ENCODE measurements at places on chromosomes 12 and 14. TPM values are rescaled to one million over a fixed set of nuclear protein-coding genes. Genes with fewer than 3 reads are reported as not detected.

- no peak for DNase-seq
Observed at GRCh38 chr12:15706010-15706676, 83.0 kb downstream of the EPS8 start.

GRCh38 chr14:99229654-99230207 lies 42.3 kb downstream of the BCL11B start:
- no peak for DNase-seq

DNA sequence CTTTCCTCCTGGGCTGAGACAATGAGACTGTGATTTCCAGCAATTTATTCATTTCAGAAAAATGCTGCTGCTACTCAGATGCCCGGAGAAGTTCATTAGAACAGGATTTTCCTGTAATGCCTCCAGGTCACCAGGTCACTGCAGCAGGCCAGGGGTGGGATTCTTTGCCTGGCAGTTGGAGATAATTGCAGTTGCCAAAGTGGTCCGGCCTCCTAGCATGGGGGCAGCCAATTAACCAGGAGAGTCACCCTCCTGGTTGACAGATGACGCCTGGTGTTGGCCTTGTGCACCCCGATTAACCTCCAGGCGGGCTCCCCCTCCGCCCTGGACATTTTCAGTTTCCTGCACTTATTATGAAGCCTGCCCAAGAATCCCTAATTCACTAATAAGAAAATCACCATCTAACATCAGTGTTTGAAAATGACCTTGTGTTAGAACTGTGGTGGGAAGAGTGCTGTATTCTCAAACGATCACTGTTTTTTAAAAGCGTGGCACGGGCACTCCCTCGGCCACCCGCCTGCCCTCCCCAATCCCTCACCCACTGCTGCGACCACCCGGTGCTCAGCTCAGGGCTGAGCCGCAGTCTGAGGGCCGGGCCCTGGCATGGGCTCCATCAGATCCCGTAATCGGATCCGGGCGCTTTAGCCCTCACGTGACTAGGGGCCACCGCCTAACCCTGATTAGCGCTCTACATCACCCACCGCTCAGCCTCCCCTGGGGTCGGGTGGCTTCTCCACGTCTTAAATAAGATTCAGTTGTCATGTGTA lies 12.9 kb downstream of the RIMBP2 start:
- no peak for DNase-seq

- DNase-seq, result no peak
Observed at GRCh38 chr12:57888409-57889157, 42.1 kb upstream of the CTDSP2 start.

DNA sequence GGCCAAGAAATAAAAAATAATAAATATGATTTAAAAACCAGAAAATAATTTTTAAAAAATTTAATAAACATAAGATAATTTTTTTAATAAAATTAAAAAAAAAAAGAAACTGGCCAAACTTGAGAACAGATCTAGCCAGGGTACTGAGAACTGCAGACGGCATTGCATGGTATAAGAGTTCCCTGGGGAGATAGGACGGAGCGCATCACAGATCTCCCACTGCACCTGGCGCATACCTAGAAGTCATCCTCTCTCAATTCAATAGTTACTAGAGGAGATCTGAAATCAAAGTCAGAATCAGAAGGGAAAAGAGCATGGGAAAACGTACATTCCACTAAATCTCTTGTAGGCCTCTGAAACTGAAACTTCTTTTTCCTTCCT lies 58.9 kb upstream of the BCL2L14 start:
- no peak for DNase-seq

DNA sequence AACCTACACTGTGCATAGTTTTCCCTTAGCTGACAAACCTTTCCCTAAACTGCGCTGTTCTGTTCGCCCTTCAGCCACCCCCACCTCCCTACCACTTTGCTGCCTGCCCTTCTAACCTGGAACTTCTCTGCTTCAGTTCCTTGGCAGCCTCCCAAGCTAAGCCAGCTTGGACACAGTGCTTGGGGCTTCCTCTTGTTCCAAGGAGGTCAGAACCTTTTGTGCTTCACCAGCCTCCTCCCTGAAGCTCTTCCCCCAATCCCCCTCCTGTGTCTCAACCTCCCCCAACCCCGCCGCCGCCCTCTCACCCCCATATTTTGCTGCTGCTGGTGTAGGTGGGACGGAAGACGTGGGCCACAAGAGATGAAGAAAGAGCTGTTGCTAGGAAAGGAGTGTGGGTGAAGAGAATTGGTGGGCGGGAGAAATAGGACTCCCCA lies 8.1 kb upstream of the RIC8B start:
- DNase-seq, result no peak

GRCh38 chr12:131636940-131637750 lies 73.7 kb upstream of the SFSWAP start:
- no peak for DNase-seq

GRCh38 chr12:88310666-88311065 lies 168.6 kb downstream of the TMTC3 start:
- no peak for DNase-seq

DNA sequence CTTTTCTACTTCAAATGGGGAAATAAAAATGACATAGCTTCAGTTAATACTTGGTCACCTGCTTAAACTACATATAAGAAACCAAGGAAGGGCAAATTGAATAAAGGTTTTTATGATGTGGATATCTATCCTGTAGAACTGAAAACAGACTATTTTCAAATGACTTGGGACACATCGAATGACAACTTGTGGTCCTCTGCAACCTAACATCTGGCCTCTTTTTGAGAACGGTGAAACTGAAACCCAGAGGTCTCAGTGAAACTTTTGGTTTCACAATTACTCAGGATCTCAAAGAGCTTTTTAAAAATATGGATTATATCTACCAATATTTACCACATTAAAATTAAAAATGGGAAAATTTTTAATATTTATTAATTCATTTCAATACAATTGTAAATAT lies 65.2 kb downstream of the PPP2R5E start:
- peak; percentile 29 for DNase-seq

GRCh38 chr12:108884116-108885012 lies 4.5 kb downstream of the DAO start:
- DNase-seq, result peak; percentile 28

DNA sequence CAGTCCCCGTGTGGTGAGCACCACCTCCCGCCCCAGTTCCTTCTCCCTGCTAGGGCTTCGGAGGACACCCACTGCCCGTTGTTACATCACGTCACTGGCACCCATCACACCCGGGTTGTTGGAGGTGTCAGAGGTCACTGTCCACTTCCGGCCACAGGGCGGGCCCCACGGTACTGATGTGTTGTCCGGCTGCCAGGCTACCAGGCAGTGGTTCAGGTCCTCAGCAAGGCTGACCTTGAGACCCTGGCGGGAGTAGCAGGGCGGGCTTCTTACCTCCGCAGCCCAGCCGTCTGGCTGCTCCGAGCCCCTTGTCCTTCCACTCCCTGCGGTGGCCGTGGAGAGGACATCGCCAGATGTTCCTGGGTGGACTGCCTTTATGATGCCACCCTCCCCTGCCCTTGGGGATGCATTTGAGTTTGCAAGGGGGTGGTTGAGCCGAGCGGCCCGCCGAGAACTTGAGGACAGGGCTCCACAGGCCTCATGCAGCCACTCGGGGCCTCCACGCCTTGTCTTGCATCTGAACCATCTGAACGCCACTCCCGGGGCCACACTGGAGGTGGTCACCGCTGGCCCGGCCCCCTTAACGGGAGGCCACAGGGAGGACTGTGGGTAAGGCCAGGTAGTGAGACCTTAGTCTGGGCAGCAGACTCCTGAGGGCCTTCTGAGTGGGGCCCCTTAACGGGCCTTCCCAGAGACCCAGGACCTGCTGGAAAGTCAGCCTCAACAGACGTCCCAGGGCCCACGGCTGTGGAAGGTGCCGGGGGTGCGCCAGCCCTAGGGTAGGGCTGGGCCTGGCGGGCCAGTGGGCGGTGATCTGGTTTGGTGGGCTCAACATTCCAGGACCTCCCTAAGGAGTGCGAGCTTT lies 27.1 kb upstream of the PLD4 start:
- no peak for DNase-seq

GRCh38 chr12:645563-646071 lies 17.6 kb downstream of the NINJ2 start:
- no peak for DNase-seq

DNA sequence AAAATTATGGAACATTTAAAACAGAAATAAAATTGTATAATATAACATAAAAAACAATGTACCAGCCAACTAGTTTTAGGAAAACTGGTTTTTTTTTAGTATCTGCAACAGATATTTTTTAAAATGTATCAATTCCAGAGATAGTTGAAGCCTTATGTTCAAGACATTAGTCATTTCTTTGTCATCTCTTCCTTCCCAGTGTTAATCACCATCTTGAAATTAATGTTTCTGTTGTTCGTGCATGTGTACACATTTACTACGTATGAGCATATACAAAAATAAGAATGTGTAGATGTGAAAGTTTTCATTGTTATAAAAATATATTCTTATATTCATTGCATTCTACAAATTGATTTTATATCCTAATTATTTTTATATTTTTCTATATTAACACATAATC lies 1062.1 kb downstream of the SLC6A15 start:
- DNase-seq, result no peak

The PTPRO gene
- total RNA-seq, result 0.27 TPM

The DLGAP5 gene
- 0.54 TPM for total RNA-seq

The MYH6 gene
- total RNA-seq, result under 0.01 TPM

The RFX4 gene
- total RNA-seq, result not detected

The SIRT4 gene
- total RNA-seq, result 1.1 TPM

The DBX2 gene
- total RNA-seq, result not detected

The SLC25A47 gene
- total RNA-seq, result not detected

The ACVRL1 gene
- under 0.01 TPM for total RNA-seq
